ENCODE measurements at places on chromosomes 1 and 21.

DNA sequence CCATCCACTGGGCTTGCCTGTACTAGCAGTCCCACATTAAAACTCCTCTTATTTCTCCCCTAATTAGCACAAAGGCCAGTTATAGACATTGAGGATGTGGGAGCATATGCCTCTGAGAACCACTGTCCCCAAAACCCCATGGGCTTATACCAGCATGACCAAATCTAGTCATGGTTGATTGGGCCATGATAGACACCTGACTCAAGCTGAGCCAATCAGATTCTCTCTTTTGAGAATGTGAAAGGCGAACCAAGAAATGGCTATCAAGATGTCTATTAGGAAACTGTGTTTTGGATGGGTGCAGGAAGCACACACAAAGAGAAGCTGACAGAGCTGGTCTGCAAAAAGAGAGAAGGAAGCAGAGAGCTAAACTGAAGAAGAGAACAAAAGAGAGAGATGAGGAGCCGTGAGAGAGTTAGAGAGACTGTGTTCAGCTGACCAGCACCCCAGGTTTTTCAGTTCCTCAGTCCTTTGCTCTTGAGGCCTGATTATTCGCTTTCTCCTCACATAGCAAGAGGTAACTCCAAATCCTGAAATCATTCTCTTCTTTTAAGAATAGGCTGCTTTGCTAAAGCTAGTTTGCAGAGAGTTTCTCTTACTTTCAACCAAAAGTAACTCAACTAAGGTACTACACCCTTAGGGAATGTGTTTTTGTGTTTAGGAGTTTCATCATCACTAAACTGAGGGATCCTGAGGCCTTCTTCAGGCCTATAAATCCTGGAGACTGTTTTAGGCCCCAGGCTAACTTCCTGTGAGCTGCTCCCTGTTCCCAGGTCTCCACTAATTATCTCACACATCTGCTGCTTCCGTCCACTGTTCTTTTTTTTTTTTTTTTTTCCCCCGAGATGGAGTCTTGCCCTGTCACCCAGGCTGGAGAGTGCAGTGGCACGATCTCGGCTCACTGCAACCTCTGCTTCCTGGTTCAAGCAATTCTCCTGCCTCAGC lies 7.9 kb upstream of the TIPRL start:
- DNase-seq: no peak

DNA sequence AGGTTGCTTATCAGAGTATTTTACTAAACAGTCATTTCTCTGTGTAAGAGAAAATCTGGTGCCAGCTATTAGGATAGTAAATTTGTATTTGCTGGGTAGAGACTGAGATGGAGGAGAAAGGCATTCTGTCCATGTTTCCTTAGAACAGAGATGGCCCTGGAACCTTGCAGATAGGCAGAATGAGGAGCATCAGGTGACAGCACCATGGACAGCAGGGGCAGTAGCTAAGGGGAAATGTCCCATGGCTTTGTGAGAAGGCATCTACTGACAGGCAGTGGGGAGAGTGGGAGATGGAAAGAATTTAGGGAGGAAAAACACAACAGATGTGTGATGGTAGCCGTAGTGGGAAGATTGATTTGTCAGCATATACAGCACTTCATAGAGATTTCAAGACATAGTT lies 105.0 kb downstream of the PRRX1 start:
- no peak for DNase-seq

GRCh38 chr1:15965228-15965767 lies 10.6 kb downstream of the ZBTB17 start:
- DNase-seq: peak; percentile 94

DNA sequence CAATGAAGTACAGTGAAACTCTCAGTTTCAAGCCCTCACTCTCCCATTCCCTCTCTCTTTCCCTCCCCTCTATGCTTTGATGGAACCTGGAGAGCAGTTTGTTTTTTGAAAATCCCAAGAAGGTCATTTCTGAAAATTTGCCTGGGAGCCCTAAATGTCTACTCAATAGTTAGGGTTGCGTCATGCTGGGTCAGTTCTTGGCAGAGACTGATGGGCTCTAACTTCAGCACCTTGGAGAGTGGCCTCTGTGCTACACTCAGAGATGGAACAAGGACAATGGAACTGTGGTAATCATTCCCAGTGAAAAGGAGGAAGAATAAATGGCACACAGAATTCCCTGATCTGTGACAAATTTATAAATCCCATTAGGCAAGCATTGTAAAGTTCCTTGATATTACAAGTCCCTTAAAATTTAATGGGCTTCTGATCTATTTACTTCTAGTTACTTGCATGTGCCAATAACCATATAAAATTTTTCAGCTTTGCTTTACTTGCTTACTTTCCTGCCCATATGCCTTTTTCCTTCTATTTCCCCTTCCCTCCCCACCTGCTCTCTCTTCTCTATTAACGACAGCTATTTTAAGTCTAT lies 182.9 kb upstream of the KCND3 start:
- DNase-seq: peak; percentile 58

DNA sequence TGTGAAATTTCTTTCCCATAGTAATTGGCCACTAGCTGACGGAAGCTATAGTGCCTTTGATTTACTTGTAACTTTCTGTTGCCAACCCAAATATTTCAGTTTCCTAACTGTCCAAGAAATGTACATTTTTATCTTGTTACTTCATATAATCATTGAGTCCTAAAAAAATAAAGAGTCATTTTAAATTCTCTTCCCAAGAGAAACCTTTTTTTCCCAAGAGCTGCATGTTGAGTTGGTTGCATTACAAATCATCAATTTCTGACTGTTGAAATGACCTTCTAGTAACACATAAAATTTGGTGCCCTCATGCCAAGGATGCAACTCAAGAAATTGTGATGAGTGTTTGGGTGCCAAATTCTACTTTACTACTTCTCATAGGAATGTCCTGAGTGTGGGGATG lies 61.0 kb downstream of the HMCN1 start:
- peak; percentile 86 for DNase-seq

DNA sequence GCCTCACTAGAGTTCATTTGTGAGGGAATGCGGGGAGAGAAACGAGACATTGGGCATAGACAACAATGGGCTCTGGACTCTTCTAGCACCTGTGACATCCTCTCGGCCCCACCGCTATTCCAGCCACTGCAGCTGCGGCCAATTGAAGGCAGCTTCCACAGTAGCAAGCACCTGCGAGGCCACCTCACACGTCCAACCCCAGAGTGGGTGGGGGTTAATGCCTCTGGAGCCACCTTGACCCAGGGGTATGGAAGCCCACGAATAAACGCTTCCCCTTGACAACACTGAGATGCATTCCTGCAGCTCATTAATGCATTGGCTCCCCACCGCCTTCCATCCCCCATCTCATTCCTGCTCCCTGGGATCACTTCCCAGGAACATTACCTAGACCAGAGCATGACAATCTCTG lies 104.4 kb downstream of the GLIS1 start:
- no peak for DNase-seq

- no peak for DNase-seq
These were observed 14.4 kb downstream of the COLGALT2 start for GRCh38 chr1:184023171-184023570.

DNA sequence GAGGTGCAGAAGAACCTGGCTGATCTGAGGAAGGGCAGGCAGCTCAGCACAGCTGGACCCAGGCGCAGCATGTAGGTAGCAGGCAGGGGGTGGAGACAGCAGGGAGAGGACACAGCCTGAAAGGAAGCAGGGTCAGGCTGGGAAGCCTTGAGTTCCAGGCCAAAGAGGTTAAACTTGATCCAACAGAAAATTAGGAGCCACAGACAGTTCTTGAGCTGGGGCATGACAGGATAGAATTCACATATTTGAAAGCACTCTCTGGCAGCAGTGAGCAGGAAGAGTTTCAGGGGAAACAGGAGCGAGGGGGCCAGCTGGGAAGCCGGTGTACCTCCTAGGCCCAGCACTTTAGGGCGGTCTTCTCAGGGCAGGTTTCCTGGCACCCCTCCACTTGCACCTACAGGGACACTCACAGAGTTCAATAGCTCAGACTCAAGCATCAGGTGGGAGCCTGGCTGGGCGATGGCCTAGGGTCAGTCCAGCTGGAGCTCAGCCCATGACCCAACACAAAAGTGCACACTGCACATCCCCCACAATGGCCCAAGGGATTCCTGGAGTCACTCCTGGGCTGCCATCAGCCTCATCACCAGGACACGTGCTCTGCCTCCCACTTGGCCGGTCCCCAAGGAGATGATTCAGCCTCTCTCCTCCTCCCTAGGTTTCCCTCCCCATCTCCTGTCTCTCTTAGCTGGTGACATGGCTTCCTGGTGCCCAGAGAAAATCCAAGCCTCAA lies 22.7 kb downstream of the MATN1 start:
- peak; percentile 89 for DNase-seq

- no peak for DNase-seq
These were observed 18.6 kb downstream of the USP24 start for GRCh38 chr1:55196433-55197035.

- DNase-seq: peak; percentile 92
These were observed 75.3 kb downstream of the ST6GALNAC5 start for GRCh38 chr1:76942549-76942948.

DNA sequence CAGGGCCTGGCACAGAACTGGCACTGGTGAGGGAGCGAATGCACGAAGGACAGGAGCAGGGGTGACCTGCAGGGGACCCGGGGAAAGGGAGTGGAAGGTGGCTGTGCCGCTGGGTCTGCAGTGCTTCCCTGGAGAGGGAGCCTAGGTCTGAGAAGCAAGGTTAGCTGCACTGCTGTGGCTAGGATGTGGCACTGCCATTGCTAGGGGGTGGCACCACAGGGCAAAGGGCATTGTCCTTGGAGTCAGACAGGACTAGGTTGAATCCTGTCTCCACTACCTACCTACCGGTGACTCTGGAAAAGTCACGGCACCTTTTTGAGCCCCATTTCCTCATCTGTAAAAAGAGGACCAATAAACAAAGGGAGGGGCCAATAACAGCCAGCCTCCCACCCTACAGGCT lies 28.3 kb downstream of the SLC1A7 start:
- DNase-seq: no peak

- DNase-seq: no peak
These were observed 150.7 kb downstream of the TOMM20 start for GRCh38 chr1:234977875-234978396.

GRCh38 chr21:14086553-14086952 lies 124.2 kb downstream of the LIPI start:
- no peak for DNase-seq

GRCh38 chr1:172162236-172162635 lies 258.2 kb upstream of the C1orf105 start:
- no peak for DNase-seq

GRCh38 chr1:203338335-203339036 lies 12.4 kb downstream of the FMOD start:
- DNase-seq: peak; percentile 65

DNA sequence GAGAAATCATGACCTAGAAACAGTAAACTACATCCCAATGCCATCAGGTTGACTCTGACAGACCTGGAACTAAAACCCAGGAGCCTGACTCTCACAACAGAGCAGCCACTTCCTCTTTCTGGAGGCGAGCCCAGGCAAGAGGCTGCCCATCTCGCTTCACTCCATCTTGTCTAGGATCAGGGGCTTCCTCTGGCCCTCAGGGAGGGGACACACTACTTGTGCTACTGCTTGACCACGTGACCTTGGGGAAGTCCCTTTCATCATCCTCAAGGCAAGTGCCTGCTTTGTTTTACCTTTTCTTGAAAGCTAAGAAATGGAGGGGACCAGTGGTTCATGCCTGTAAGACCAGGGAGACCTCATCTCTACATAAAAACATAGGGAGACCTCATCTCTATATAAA lies 2.6 kb upstream of the TENT5B start:
- no peak for DNase-seq

DNA sequence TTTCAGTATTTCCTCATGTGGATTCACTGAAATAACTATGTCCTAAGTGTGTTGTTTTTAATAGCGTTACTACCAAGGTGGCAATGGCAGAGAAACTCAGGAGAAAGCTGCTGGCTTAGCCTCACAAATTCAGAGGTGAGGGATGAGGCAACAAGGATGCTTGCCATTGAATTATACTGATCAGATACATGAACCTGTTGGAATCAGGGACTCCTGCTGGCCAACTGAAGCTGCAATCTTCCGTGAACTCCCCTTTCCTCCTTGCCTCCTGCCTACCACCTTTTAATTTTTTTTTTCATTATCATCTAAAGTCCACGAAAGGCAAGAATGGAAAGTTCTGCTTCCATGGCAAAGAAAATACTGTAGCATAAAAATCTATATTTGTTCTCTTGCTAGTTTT lies 254.7 kb downstream of the NFIA start:
- DNase-seq: peak; percentile 22

DNA sequence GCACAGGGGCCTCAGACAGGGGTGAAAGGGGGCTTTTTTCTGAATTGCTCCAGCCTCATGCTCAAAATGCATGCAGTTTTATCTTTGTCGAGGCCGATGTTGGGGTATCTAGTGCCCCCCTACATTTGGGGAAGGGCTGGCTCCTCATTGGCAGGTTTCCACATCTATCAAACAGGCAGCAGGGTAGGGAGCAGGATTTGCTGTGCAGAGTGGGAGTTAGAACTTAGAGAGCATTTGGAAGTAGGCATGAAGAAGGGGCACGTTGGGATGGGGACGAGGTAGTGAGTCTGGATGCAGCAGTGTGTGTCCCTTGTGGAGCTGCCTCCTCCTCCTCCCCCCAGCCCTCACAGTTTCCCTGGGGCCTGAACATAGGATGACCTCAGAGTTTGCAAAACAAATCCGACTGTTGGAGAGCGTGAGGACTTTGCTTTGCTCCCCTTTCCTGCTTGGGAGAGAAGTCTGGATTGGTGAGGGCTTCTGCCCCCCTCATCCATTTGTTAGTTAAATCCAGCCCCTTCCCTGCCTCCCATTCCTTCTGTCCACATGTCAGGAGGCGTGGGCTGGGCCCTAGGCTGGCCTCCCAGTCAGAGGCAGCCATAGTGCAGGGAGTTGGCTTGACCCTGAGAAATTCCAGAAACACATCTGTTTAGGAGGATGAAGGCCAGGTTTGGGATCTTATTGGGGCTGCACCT lies 36.9 kb upstream of the GPR37L1 start:
- DNase-seq: peak; percentile 37

DNA sequence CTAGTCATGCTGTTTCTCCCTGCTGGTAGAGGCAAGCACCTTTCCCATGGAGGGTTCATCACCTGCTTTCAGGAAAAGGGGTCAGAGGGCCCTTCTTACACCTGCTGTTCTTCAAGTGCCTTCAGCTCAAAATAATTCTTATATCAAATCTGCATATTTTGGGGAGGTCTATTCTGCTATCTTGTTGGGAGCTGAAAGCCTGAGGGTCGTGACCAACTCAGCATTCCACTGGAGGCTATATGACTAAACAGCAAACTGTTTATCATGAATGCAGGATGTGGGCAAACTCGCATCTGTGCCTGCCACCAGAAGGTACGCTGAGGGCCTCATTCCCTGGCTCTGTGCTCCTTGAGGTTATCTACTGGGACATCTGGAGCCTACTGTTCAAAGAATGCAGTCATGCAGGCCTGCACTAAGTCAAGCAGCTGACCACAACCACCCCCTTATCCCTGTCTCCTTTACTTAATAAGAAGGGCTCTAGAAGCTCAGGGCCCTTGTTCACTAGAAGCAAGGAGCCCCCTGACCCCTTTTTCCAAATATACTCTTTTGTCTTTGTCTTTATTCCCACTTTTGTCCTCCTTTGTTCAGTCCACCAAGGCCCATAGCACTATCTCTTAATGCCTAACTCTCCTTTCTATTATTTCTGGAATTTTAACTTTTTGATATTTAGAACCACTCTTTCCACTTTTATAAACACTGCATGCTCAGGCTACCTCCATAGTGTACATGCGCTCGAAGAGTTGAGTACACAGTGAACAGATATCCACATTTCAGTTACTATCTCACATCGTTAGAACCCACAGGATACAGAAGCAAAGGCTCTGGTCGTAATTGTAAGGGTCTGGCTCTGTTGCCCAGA lies 4.5 kb upstream of the TRIM17 start:
- no peak for DNase-seq

GRCh38 chr1:78672428-78672827 lies 22.8 kb downstream of the IFI44 start:
- no peak for DNase-seq
